Activated effector memory CD4-positive, alpha-beta T cell treated with Interleukin-2 at 50 U/mL for 16 hours (primary cell): ENCODE measurements at places on chromosomes 5 and 9.

DNA sequence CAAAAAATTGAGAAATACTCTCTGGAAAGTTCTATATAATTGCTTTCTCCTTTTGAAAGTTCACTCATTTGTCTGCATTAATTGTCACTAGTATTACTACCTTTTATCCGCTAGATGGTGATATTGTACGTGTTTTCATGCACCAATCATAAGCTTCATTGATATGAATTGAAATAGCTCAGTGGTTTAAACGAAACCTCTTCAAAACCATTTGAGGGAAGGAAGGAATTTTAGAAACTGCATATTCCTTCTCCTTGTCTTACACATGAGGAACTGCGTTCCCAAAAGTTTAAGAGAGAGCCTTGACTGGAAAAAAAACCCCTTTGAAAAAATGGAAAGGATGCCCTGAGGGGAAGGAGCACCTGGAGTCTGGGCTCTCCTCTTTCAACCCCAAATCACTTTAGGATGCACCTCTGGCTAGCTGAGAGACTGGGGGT is 98.6 kb downstream of the YTHDC2 start:
- DNase-seq = no peak

DNA sequence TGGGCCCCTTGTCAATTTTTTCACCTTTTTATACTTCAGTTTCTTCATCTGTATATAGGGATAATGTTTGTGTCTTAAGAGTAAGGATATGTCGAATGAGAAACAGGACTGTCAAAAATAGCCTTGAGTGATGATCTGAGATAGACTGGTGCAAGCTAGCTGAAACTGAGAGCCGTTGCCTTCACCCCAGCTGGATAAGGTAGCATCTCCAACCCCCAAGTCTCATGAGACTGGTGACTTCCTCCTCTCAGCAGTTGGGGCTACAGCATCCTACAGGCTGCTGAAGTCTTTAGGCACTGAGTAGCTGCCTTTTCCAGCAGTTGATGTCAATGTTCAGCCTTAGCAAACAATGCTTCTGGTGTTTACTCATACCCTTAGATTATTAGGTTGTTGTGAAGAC is 330.2 kb downstream of the OSTF1 start:
- DNase-seq = no peak

DNA sequence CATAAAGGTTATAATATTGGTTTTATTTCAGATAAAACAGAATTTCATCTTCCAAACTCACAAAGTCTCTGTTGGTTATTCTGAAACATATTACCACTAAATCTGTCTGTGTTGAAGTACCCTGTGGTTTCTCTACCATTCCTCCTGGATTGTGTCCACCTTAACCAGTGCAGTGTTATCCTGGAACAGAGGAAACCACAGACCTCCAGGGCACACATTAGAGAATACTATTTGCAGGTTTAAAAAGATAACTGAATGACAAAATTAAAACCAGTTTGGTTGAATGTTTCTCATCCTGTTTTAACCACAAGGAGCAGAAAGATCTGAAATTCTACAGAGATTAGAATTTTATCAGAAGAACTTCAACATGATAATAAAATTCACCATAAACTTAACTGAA is 251.8 kb downstream of the CWC27 start:
- no peak for DNase-seq

- DNase-seq = no peak
Measured at GRCh38 chr9:5364294-5365024, 24.8 kb upstream of the RLN1 start.

GRCh38 chr9:126347911-126348760 is 21.5 kb downstream of the MVB12B start:
- DNase-seq = no peak

- DNase-seq = no peak
Measured at GRCh38 chr9:14212077-14212476, 101.9 kb downstream of the NFIB start.

DNA sequence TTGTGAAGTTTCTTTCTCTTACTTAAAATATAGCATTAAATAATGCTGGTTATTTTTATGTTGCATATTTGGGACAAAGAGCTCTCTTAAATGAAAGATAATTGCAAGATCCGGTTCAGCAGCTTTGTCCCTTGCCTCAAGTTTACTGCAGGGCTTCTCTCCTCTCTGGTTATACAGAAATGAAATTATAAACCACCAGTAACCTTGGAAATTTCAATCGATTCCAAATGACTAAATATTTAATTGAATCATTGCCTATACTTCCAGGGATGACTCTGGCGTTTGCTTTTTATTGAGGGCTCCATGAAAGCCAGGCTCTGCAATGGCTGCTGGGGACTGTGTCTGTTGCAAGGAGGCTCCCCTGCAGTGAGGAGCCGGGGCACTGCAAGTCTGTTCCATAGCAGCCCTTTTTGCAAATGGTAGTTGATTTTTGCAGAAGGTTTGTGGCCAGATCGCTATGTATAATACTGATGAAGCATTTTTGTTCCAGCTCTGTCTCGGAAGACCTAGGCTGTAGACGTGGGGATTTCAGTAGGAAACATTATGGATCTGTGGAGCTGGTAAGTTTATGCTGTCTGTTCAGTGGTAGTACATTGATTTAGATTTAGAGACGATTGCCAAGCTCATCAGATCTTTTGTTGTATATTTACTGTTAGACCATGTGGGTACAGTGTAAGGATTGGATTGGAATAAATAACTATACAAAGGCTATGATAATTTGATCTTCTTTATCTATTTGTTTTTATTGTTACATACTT is at the start of gene GARNL3:
GARNL3 (plus strand) TSS at position 313 of the 758 bp plus-strand sequence; CDS start at position 417, 104 bp downstream.
- no peak for DNase-seq

DNA sequence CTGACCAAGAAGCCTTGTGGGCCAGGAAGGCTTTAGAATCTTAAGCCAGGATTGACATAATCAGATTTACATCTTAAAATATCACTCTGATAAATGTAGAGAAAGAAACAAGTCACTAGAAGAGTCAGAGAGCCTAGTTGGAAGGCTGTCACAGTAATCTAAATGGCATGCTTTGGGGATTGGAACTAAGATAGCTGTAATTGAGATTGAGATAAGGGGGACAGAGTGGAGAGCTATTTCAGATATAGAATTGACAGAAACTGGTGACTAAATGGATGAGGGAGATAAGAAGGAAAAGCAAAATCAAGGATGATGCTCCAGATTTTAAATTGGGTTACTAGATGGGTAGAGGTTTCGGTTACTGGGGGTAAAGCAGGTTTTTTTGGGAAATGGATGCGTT is 100.5 kb downstream of the XRCC4 start:
- DNase-seq = no peak

DNA sequence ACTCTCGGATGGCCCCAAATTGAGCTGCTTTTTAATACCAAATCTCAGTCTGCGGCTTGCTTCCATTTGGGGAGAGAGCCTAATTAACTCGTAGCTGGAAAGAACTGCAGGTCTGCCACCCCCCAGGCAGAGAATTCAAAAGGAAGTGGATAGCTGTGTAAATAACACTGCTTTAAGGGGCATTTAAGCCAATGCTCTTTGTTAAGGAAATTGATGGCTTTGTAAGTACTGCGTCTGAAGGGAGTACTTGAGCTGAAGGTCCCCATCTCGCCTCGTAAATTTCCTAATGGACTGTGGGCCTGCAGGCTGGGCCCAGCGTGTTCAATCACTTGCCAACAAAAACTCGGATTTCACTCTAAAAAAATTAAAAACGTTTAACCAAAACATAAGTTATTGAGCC is 132.7 kb downstream of the PAPPA start:
- DNase-seq = no peak

DNA sequence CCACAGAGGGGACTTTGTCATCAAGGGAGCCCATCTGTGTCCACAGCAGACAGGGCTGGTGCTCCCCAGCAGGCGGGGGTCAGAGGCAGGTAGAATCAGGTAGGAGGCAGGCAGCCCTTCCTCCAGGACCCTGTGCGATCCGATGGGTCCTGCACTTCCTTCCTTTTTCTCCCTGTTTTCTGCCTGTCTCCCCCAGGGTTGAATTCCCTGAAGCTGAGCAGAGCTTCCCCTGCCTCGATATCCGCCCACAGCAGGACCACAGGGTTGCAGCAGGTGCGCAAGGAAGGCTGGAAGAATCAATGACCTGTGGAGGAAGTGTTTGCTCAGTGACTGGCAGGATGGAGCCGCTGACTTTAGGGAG is 69.2 kb downstream of the MRPL36 start:
- no peak for DNase-seq

- no peak for DNase-seq
Measured at GRCh38 chr9:91810286-91810905, 139.6 kb downstream of the ROR2 start.

GRCh38 chr5:148967783-148968182 is 95.1 kb downstream of the SH3TC2 start:
- no peak for DNase-seq

DNA sequence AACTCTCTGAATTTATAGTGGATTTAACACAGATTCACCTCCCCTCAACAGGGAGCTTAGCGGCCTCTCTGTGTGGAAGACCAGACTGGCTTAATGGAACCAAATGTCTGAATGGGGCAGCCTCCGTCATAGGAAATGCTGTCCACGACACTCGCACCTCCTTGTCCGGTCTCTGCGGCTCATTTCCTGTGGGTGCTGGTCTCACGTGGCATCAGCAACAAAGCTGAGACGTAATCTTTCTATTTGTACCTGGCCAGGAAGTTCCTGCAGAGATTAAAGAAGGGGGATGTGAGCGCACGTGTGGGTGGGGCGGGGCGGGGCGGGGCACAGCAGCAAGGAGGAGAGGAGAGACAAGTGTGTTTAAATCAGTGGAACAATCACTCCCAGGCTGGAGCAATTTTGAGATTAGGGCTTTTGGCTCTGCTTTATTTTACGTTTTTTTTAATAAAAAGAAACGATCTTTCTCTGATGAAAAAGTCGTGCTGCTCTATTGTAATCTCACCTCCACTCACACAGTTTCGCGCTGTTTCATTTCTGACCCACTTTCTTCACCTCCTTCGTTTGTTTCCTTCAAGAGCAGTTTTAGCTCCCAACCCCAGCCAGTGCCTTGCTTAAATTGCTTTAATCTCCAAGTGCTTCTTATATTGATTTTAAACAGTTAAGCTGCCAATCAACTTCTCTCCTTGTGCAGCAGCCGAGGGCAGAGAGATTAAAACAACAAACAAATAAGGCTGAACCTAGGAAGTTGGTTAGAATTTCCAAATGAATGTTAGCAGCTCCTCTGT is 132.2 kb upstream of the ASTN2 start:
- no peak for DNase-seq

DNA sequence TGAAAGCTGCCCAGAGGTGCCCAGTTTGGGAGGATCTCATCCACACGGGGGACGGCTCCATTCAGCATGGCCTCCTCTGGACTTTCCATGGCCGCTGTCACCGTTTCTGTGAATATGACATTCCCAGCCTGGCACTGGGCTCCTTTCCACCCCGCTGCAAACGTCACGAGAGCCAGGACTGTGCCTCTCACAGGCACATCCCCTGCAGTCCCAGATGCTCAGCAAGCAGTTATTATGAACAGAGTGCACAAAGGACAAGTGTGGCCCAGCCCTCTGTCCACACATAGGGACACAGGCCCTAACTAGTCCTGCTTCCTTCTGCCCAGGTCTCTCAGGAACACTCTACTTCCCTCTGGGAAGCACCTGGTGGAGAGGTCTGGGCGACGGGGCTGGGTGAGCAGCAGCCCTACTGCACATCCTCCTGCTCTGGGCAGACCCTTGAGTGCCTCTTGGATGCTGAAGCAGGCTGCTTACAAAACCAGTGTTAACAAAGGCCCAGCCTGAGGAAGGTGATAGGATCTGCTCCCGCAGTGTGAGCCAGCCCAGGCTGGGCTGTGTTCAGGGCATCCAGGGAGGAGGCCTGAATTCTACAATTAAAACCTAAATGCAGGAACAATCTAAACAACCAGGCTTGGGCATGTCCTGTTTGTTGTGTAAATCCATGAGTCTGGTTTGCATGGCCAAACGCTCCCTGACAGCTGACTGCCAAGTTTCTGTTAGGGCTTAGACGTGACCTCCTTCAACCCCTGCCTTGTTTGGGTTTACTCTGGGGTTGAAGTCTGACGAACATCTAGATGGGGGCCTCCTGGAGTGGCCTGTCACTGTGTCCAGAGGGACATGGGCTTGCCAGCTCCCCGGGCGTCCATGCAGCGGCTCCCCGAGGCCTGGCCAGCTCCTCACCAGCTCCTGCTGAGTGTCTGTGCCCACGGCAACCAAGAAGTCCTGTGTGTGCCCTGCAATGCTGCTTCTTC is 269.8 kb downstream of the GADD45G start:
- DNase-seq = no peak

GRCh38 chr9:37030611-37030939 is 3.5 kb downstream of the PAX5 start:
- DNase-seq = no peak

DNA sequence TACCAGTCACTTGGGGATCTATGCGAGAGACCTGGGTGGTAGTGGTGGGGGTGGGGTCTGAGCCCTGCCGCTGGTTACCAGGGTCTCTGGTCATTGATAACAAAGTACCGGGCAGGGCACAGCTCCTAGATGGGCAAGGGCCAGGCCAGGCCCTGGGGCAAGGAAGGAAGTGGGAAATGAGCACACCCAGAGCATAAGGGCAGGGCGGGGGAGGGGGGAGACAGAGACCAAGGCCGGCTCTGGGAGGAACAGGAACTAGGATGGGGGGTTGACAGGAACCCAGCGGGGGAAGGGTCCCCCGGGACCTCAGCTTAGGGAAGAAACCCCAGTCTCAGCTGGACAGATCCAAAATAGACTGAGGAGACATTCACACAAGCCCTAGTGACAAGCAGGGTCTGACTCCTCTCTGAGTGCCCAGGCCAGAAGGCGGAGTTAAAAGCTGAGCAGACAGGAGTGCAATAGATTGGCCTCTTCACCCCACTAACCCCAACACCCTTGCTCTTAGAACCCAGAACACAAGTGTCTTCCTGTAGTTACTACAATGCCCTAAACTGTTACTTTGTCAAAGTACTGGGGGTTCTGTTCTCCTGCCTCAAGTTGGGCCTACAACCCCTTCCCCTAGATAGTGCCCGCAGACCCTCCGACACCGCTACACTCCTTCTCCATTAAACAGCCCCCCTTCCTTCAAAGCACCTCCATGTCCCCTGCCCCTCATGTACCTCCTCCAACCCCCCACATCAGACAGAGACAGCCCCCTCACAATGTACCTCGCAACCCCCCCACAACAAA is 628 bp downstream of the ATOSB start:
- peak; percentile 24 for DNase-seq

DNA sequence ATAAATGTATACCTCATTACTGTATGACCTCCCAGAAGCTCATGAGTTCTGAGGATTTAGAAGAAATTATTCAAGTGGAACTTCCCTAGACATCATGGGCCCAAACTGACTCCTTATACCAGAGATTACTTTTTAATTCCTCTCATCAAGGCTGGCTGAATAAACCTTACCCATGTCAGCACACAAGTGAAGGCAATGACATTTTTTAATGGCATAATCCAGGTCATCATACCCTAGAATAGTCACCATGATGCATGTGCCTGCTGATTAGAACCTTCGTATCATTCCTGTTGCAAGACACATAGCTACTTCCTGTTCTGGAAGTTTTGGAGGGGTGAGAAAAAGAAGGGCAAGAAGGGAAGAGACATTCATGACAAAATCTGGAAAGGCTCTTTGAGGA is 49.8 kb upstream of the IFNK start:
- DNase-seq = no peak
